ENCODE measurements at places on chromosomes 2 and 18.

DNA sequence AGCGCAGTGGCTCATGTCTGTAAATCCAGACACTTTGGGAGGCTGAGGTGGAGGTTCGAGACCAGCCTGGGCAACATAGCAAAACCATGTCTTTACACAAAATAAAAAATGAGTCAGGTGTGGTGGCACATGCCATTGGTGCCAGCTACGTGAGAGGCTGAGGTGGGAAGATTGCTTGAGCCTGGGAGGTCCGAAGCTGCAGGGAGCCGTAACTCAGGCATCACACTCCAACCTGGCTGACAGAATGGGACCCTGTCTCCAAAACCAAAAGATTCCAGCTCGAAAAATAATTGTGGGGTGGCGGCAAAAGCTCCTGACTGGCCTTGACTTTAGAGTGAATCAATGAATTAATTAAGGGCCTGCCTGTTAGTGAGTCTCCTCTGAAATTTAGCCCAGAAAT is 1.2 kb upstream of the ALPP start:
- no peak for DNase-seq

DNA sequence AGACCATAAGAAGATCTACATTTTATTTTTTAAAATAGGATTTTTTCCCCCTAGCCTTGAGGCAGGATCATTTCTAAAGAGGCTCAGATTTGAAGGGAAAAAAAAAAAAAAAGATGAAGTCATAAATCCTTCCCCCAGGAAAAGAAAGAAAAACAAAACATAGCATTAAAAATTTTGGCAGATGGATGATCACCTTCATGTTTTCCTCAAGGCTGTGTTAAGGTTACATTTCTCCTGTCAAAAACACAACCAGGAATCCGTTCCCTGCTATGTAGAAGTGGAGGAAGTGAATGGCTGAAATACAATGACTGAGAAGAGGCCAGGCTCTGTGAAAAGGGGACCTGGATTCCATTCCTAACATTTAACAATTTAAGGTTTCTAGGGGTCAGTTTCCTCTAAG is 56.2 kb downstream of the EPHA4 start:
- no peak for DNase-seq

DNA sequence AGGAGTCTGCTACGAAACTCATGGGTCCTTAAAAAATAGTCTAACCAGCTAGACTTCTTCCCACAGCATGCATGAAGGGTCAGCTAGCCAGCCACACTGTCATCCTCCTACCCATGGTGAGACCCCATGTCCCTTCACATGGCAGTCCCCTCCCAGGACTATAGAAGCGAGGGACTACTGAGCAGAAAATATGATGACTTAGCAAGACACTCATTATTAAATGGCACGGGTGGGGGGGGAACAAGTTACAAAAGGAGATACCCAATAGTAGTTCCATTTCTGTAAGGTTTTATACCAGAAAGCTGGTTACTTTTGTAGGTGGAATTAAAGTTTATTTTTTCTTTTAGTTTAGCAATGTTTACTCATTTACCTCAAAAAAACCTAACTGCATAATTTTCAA is 31.5 kb downstream of the ST8SIA5 start:
- DNase-seq, result no peak

GRCh38 chr2:53633441-53633840 is 134.2 kb upstream of the CHAC2 start:
- DNase-seq, result no peak

- DNase-seq, result no peak
These were observed 14.8 kb upstream of the SMAD2 start for GRCh38 chr18:47944972-47945852.

- no peak for DNase-seq
These were observed 211.9 kb downstream of the PTGR3 start for GRCh38 chr18:74996996-74997395.

DNA sequence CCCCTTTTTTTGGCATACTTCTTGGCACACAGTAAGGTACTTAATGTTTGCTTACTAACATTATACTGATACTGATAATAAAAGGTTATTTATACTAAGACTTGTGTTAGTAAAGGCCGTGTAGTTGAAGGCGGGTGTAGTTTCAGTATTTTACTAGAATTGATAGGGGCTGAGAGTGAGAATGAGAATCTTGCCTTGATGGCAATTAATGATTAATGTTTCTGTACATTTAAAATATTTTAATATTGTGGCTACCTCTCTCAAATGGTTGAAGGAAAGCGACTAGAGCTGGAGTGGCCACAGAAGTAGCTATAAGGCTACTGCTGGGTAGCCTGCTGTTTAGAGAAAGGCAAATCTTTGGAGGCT is 29.3 kb downstream of the PELI1 start:
- DNase-seq, result no peak

- DNase-seq, result no peak
These were observed 1193.5 kb upstream of the ACVR2A start for GRCh38 chr2:146651361-146651760.

GRCh38 chr2:100394111-100394641 is 23.3 kb downstream of the CHST10 start:
- no peak for DNase-seq

GRCh38 chr2:205582366-205582765 is 99.9 kb upstream of the NRP2 start:
- DNase-seq, result no peak

- DNase-seq, result no peak
These were observed 91.6 kb upstream of the TTC39C start for GRCh38 chr18:23922939-23923338.

DNA sequence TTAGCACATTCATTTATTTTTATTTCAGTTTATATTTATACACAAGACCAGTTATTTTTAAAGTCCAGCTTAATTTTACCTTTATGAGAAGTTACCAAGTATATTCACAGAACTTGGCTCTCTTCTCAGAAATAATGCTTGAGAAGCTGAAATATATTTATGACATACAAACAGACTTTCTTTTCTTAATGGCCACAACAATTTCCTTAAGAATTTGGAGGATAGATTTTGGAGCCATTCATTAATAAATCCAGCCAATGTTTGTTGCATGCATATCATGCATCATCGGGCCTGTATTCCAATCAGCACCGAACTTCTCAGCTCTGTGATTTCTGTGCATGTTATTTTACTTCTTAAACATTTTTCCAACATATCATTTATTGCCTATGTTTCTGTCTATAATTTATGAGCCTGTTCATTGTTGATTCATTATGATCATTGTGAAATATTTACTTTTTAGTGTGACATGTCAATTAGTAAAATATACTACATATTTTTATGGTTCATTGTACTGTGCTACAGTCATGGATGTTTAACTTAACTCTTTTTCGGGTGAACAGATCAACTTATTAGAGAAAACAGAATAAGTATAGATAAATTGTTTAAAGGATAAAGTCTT is 3.5 kb downstream of the GULP1 start:
- no peak for DNase-seq

DNA sequence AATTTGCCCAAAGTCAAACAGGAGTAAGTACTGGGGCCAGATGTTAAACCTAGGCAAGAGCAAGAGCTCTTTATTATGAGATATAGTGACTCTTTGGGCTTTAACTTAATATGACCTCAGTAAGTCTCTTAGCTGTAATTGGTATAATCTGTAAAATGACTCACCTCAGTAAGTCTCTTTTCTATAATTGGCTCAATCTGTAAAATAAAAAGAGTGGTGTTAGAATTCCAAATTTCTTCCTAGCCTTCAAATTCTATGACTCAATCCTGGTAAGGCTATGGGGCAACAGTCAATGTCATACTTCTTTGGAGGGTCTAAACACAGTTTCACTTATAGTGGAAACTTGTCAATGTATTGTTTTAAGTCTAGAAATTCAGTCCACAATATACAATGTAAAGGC is 1608.9 kb upstream of the PIK3C3 start:
- DNase-seq, result no peak

DNA sequence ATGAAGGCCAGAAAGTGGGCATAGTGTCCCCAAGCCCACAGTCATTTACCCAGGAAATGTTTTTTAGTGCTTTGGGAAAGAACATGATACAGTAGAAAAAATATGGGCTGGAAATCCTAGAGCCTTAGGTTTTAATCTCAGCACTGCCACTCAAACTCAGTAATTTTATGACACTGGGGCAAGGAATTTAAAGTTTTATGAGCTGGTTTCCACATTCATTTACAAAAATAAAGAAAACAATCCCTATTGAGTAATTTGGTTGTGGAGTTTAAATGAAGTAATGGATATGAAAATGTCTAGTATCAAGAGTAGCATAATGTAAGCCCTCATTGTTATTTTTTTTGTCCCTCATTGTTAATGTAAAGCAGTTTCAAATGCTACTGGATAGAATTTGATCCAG is 51.5 kb upstream of the FRZB start:
- DNase-seq, result no peak

DNA sequence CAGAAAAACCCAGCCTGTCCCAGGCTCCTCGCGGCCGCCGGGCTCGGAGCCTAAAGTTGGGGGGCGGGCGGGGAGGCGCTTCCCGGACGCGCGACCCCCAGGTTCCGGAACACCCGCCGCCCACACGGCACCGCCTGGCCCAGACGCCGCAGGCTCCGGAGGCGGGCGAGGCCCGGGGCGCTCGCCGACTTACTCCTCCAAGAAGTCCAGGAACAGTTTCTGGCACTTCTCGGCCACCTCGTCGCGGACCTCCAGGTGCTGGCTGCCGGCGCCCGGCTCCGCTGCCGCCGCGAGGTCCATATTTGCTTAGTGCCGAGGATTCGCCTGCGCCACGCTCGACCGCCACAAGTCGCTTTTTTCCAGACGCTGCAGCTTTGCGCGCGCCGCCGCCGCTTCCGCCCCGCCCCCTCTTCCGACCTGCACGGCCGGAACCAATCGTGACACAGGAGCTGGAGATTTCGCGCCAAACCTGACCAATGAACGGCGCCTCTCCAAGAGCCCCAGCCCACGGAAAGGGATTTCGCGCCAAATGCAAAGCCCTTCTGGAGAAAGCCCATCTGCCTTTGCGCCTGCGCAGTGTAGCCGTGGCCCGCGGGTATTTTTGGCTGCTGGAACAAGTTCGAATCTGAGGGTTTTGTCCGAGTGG is at the start of gene MCM6:
MCM6 (minus strand) TSS at position 378 of the 646 bp plus-strand sequence; CDS start at position 300, 78 bp downstream.
- DNase-seq, result peak; percentile 99

DNA sequence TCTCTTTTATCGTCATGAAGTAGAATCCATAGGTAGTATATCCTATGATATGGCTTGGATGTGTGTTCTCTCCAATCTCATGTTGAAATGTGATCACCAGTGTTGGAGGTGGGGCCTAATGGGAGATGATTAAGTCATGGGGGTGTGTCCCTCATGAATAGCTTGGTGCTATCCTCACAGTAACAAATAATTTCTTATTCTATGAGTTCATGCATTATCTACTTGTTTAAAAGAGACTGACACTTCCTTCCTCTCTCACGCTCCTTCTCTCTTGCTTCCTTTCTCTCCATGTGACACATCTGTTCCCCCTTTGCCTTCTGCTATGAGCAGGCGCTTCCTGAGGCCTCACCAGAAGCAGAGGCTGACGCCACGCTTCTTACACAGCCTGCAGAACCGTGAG is 165.6 kb downstream of the MREG start:
- DNase-seq, result no peak

DNA sequence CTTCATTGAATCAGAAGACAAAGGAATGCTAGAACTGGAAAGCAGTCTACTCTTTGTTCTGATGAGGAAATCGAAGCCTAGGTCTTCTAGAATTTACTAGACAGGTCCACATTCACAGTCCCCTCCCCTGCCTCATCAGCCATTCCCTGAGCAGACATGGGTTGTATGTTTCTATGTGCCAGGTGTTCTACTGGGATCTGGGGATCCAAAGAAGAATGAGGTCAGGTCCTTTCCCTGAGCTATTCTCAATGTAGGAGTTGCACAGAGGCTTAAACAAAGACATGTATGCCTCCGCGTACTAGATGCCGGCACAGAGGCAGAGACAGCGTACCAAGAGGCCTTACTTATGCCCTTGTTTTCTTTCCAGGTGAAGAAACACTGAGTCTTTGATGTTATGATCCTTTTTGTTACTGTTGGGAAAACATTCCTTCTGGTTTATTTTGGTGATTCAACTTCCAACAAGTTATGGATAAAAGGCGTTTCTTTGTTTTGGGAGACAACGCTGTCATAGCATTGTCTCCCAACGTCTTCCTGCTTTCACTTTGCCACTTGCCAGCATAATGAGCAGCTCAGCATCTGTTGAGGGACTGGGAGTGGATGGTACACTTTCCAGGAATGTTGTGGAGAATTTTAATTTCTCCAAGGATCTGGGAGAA is 174.4 kb downstream of the ALPK2 start:
- no peak for DNase-seq

GRCh38 chr2:20061476-20061875 is 10.0 kb upstream of the LAPTM4A start:
- DNase-seq, result no peak

DNA sequence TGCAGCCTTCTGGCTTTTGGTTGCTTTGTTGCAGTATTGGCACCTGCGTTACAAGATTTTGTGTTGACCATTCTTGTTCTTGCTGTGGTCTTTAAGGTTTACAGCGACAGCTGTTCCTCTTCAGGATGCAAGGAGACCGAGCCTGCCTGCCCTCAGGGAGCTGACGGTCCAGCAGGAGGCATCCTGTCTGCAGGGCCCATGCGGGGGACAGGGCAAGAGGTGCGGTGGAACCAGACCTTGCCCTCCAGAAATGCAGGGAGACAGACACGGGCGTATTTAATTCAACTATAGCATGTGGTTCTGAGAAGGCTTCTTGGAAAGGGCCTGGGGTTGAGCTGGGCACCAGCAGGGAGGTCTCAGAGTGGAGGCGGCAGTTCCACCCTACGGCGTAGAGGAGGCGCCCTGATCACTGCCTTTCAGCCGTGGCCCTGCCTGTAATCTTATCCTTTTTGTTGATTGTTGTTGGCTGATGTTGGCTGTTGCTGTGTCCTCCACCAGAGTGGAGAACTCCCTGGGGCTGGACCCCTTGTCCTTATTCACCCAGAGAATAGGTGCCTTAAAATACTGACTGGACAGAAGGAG is 71.7 kb downstream of the HPCAL1 start:
- DNase-seq, result no peak

DNA sequence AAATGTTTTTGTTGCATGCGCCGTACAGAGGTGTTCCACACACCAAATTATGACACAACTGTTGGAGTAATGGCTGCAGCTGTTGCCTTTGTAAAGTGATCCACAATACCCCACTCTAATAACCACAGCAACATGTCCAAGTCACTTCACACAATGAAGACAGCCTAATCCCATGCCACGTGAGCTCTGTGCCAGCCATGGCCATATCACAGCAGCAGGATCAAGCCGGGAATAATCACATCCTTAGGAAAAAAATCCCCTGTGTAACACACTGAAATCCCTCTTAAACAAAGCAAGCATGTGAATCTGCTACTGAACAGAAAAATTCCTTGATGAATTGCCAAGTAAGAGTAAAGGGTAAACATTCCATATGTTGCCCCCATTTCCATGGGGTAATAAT is 179.5 kb upstream of the PARD3B start:
- no peak for DNase-seq

DNA sequence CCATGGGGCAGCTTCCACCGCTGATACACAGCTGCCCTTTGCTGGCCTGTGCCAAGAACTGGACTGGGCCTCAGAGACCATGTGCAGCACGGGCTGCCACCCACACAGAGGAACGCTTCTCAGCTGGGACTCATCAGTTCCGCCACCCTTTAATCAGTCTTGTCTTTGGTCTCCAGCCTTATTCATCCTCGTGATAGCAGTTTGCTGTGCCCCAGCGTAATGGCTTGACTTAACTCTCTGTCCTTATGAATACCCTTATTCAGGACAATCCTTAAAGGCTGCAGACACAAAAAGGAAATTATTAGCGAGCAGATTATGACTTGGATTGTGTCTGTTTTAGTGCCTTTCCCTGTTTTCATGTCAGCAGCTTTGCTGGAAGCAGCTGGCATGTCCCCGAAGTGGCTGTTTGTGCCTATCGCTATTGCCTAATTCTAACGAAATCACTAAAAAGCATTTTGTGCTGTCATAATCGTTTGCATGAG is 108.9 kb upstream of the DAPL1 start:
- DNase-seq, result no peak

GRCh38 chr2:139477618-139478017 is 697.4 kb upstream of the NXPH2 start:
- DNase-seq, result no peak
